ENCODE measurements at places on chromosomes 4 and X. TPM values are rescaled to one million over a fixed set of nuclear protein-coding genes. Genes with fewer than 3 reads are reported as not detected.
A peak's percentile ranks its signal among the peaks of the same experiment; 100 is the strongest.

Gene CLDN2
- not detected for total RNA-seq

Gene RNF150
- total RNA-seq = 26.2 TPM

- DNase-seq = no peak
Observed at GRCh38 chrX:124476562-124476961, 130.2 kb downstream of the SH2D1A start.

Gene PALLD
- 782 TPM for total RNA-seq

Gene TMSB4X
- 1,780 TPM for total RNA-seq

GRCh38 chrX:23699636-23700194, 32.4 kb downstream of the PRDX4 start:
- DNase-seq = peak; percentile 63

Gene CISD2
- total RNA-seq = 10.5 TPM

Data from right atrium auricular region (tissue), 2 donors.